Ascending aorta (tissue), 2 donors: ENCODE measurements at places on chromosomes 3 and 15. TPM values are rescaled to one million over a fixed set of nuclear protein-coding genes. Genes with fewer than 3 reads are reported as not detected.

The CD276 gene
- total RNA-seq: 84.3 TPM

The MST1R gene
- not detected for total RNA-seq

The SLC2A2 gene
- total RNA-seq: not detected

The AADACL2 gene
- not detected for total RNA-seq

DNA sequence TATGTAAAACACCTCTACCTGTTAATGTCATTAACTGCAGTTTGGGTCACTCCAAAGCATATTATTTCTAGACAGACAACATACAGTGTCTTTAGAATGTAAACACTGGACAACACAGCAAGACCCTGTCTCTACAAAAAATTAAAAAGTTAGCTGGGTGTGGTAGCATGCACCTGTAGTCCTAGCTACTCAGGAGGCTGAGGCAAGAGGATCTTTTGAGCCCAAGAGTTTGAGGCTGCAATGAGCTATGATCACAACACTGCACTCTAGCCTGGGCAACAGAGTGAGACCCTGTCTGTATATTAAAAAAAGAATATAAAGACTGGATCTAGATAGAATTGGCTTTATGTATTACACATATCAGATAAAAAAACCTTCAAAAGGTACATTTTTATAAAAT, 20.0 kb upstream of the SPESP1 start:
- DNase-seq: no peak

- no peak for DNase-seq
These were observed 92.1 kb upstream of the CHD2 start for GRCh38 chr15:92807971-92808571.
